ENCODE measurements at places on chromosomes 12 and 14.

DNA sequence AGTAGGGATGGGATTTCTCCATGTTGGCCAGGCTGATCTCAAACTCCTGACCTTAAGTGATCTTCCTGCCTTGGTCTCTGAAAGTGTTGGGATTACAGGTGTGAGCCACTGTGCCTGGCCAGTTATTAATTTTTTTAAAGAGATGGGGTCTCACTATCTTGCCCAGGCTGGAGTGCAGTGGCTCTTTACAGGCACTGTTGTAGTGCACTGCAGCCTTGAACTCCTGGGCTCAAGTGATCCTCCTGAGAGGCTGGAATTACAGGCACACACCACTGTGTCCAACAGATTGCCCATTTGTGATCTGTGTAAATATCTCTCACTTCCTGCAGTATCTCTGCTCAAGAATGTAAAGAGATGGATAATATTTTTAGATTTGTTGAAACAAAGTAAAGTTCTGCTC lies 45.9 kb downstream of the PTPN11 start:
- no peak for DNase-seq

DNA sequence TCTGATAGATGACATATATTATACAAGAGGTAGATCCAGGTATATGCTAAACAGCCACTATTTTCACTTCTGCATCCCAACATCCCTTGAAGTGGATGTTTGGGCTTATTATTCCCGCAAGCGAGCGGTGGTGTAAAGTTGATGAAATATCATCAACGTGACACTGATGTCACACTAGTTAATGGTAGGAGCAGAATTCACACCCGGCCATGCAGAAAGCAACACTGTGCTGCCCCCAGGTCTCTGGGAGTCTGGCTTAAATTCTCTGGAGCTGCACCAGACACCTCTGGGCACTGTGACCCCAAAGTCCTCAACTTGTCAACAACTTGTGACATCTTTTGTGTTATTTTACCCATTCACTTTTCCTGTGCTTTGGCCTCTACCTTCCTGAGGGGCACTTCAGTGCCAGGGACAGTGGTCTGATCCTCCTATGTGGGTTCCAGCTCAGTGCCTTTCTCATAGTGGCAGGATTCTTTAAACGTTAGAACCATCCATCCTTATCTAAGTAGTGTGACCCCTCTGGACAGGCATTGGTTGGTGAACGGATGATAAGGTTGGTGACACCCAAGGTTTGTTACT lies 952 bp downstream of the DRAM1 start:
- DNase-seq, result no peak

DNA sequence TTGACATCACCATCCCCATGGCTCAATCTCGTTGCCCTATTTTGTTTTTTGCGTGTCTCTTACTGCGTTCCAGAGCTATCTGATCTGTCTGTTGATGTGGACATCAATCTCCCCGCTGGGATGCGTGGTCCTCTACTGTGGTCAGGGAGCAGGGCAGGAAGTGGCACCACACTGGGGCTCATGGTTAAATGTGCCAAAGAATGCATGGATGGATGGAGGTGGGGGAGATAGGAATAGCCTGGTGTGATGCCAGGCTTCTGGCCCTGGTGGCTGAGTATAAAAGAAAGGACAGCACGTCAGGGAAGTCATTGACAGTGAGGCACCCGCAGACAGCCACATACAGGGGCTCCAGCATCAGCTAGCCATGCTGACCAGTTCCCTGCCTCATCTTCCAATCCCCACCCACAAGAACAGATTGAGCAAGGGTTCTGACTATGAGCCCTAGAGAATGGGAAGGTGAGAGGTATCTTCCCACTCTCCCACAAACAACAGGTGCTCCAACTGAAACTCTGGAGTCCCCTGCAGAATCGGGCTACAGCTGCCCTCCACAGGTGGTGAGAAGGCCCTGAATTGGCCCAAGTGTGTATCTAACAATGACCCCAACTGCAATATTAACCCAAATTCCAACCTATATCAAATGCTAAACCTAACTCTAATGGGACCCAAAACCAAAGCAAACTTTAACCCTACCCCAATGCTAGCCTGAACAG lies 2.7 kb upstream of the BEGAIN start:
- no peak for DNase-seq

GRCh38 chr14:102141797-102142196 lies 2.1 kb downstream of the WDR20 start:
- DNase-seq, result no peak

- peak; percentile 82 for DNase-seq
Observed at GRCh38 chr14:104689109-104689880, at the start of gene INF2. TSS of gene INF2 (plus strand) at chr14:104689618. CDS start at chr14:104701366, 11,748 bp downstream.

DNA sequence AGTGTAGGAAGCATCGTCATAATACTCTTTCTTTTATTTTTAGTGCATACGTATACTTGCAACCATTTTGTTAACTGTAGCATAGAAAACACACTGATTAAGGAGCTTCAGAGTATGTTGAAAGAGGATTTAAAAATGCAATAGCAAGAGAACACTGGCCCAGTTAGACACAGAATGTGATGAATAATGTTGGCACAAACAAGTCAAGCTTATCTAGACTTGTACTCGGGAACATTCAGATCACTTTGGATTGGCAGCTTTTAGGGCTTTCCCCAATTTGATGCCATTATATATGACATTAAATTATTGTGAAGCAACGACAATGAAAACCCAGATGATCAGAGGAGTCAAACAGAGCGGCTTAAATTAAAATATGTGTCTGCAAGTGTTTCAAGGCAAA lies 468.1 kb downstream of the PRKD1 start:
- no peak for DNase-seq

GRCh38 chr14:26008290-26008689 lies 589.5 kb downstream of the NOVA1 start:
- peak; percentile 2 for DNase-seq

GRCh38 chr12:45703942-45704341 lies 25.6 kb upstream of the ARID2 start:
- DNase-seq, result no peak

DNA sequence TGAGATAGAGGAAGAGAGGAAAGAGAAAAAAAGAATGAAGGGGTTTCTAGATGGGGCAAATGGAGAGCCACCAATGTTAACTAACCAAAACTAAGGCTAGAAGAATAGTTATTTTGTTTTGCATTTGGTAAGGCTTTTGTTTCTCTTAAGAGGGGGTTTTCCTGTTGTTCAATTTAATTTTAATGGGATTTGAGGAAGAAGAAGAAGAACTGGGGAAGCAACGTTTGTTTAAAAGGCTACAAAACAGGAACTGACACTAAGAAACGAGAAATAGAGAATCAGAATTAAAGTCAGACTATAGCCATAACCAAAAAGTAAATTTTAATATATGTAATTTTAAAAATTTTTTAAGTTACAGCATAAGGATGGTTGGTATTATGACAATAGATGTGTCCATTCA lies 13.7 kb downstream of the TXNDC16 start:
- DNase-seq, result no peak

GRCh38 chr12:442235-442884 lies 17.4 kb upstream of the B4GALNT3 start:
- DNase-seq, result no peak

DNA sequence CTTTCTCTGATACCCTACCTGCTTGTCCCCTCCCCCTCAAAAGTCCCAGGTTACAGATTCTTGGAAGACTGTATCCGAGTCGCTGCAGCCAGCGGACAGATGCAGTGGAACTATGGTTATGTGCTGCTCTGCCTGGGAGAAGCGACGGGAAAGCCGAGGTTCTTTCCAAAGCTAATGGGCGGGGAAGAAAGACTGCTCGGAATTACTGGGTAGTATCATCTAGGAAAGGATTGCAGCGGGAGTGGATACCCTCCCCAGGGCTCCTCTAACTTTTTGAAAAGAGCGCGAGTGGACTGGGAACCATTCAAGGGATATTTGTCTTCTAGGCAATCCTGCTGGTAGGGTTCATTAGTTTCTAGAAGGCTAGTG lies 1.4 kb downstream of the PTHLH start:
- peak; percentile 11 for DNase-seq

GRCh38 chr12:28065374-28065773 lies 92.8 kb upstream of the PTHLH start:
- no peak for DNase-seq

GRCh38 chr14:65297744-65298143 lies 114.8 kb upstream of the FUT8 start:
- DNase-seq, result peak; percentile 42

DNA sequence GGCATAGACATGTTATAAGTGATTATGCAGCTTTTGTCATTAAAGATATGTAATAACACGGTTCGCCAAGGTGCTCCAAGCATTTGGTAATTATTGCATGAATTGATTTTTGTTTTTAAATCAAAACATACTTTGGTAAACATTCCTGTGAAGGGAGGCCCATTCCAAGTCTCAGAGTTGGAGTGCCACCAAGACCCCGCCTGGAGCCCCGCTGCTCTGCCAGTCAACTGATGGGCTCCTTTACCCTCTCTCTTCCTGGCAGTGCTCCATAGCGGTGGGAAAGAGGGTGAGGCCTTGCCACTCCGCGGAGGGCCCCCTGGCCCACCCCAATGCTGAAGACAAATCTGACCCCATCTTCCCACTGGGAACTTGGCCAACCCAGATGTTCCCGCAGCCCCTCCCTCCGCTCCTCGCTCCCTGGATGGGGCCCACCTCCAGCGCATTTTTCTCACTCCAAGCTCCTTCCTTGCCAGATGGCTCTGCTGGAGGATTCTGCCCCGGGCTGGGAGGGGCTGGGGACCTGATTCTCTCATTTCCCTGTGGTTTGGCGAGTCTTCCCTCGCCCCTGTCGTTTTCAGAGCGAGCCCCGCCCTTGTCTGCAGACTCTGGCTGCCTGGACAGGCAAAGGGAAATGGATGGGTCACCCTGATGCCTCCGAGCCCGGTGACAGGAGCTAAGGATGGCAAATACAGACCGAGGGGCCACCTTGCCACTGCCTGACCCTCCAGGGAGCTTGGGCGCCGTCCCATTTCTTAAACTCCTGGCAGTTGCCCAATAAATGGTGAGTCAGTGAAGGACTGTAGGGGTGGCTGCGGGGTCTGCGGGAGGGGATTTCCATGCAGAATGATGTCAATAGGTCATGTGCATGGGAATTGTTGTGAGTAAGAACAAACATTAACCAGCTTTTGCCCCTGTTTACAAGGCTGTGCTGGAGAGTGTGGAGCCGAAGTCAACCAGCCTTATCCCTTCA lies 9.2 kb upstream of the PAPLN start:
- no peak for DNase-seq

DNA sequence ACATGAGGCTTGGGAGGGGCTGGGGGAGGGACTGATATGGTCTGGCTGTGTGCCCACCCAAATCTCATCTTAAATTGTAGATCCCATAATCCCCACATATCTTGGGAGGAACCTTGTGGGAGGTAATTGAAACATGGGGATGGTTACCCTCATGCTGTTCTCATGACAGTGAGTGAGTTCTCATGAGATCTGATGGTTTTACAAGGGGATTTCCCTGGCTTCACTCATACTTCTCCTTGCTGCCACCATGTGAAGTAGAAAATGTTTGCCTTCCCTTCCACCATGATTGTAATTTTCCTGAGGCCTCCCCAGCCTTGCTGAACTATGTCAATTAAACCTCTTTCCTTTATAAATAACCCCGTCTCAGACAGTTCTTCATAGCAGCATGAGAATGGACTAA lies 362.9 kb downstream of the PCNX1 start:
- DNase-seq, result no peak

GRCh38 chr12:132204063-132204792 lies 60.0 kb downstream of the NOC4L start:
- DNase-seq, result no peak

- no peak for DNase-seq
Observed at GRCh38 chr14:89401241-89401640, 15.8 kb downstream of the FOXN3 start.

GRCh38 chr12:52203079-52203921 lies 11.5 kb upstream of the KRT80 start:
- peak; percentile 67 for DNase-seq

DNA sequence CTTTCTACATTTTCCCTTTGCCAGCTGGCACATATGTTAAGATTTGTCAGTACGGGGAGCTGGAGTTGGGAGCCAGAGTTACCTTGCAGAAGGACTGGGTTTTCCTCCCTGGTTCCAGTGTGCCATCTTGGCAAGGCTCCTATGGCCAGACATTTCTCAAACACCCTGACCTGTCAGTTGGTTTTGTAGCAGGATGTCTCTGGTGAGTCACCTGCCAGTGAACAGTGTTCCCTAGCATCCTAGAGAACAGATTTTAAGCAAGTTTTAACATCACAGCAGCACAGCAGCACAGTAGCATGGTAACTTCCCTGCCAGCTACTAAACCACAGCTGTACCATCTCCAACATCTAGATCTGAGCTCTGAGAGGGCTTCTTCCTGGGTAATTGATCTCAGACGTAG lies 26.2 kb upstream of the KTN1 start:
- DNase-seq, result no peak

GRCh38 chr12:18141048-18141982 lies 51.3 kb upstream of the RERGL start:
- no peak for DNase-seq

- no peak for DNase-seq
Observed at GRCh38 chr12:100229036-100229635, 28.5 kb downstream of the ACTR6 start.

DNA sequence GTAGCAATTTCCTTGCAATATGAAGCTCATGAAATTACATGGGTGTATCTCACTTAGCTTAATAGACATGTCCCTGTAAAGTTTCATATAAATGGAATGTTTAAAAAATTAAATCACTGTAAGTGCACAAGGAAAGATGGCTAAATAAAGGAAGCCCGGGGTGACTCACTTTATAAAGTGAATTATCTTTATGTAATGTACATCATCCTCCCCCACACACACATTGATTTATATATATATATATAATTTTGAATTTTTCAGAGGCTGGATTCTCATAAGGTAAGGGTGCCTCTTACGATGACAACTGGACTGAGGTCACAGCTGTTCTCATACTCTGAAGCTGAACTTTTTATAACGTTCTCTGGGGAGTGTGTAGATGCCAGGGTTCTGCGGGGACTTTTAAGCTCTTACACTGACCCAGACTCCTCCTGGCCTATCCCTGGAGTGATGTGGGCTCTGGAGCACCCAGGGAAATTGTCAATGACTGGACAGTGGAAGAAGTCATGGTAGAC lies 108.7 kb upstream of the HIF1A start:
- no peak for DNase-seq

GRCh38 chr14:22557846-22558220 lies 31.2 kb downstream of the DAD1 start:
- DNase-seq, result no peak

DNA sequence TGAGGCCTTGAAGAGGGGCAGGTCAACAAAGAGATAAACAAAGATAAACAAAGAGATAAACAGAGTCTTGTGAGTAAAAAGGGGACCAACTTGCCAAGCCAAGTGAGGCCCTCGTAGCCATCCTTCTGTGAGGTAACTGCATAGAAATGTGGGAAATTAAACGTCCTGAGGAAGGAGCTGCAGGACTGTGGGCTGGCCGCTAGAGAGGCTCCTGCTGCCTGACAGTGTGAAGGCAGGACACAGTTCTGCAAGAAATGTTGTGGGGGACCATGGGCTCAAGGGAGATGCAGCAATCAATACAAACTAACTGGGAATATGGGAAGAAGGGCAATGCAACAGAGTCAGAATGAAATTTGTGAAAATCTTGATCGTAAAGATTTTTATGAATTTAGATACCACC lies 91.9 kb downstream of the SLC8A3 start:
- DNase-seq, result no peak

DNA sequence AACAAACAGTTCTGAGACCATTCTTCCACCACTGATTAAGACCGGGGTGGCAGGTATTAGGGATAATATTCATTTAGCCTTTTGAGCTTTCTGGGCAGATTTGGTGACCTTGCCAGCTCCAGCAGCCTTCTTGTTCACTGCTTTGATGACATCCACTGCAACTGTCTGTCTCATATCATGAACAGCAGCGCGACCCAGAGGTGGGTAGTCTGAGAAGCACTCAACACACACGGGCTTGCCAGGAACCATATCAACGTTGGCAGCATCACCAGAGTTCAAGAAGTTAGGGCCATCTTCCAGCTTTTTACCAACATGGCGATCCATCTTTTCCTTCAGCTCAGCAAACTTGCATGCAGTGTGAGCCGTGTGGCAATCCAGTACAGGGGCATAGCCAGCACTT lies 16.9 kb downstream of the AEBP2 start:
- DNase-seq, result no peak
